Stimulated activated CD4-positive, alpha-beta T cell treated with anti-CD3 and anti-CD28 coated beads, Interleukin-1b, Interleukin-23, amount 100 ng/mL, for 48 hours (primary cell): ENCODE measurements at places on chromosomes 5 and 9.

GRCh38 chr5:52856564-52856963 lies 68.8 kb downstream of the ITGA1 start:
- no peak for DNase-seq

DNA sequence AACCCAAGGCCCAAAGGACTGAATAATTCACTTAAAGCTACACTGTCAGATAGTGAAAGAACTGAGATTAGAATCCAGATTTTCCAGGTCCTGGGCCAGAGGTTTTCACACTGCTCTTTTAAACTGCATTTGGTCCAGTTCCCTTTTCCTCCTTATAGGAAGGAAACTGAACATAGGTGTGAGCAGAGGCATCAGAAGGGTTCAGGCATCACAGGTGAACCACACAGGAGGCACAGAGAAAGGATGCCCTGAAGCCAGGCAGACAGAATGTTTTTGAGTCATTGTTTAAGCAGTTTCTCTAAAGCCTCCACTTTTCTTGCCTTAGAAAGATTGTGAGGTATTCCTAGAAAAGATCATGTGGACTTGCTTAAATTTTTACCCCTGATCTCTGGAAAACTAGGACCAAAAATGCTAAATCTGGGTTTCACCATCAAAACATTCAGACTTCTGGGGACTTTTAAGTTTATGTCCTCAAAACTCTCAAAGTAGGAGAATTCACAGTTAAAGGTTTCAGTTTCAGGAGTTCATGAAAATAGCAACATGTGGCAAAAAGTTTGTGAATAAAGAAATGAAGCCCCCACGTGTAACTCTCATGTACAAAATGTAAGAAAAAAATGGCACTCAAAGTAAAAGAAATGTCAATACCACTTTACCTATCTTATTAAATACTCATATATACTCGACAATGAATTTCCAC lies 386.1 kb downstream of the NTRK2 start:
- DNase-seq = no peak

GRCh38 chr5:144680711-144681110 lies 510.0 kb downstream of the KCTD16 start:
- DNase-seq = no peak

DNA sequence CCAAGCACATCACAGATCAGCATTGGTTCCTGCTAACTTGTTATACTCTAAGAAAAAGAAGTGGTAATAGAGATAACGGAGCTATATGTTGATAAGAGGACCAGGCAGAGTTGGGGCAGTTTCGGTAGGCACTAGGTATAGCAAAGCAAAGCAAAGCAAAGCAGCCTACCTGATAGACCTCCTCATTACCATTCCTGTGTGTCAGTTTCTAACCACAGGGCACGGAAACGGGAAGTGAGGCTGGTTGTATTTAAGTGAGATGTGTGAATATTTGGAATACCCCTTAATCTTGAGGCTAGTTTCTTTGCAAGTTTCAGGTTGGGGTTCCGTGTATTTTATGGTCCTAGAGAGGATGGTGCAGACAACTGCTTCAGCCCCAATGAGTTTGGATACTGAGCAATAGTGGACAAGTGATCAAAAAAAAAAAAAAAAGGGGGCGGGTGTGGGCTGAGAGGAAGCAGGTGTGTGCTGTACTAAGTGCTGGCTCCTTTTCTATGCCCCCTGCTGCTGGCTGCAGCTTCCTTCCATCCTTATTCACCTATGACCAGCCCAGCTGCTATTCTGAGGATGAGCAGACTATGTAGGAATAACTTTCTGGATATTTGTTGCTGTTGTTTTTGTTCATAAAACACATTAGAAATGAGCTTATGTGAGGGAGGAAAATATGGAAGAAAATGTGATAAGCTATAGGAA lies 183.3 kb downstream of the SH3GL2 start:
- no peak for DNase-seq

DNA sequence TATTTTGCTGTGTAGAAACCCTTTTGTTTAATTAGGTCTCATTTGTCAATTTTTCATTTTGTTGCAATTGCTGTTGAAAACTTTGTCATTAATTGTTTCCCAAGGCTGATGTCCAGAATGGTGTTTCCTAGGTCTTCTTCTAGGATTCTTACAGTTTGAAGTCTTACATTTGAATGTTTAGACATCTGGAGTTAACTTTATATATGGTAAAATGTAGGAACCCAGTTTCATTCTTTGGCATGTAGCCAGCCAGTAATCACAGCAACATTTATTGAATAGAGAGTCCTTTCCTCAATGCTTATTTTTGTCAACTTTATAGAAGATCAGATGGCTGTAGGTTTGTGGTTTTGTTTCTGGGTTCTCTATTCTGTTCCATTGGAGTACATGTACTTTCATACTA lies 1290.8 kb upstream of the CDH9 start:
- no peak for DNase-seq

- DNase-seq = no peak
Measured at GRCh38 chr5:71769287-71769686, 50.2 kb downstream of the CARTPT start.

DNA sequence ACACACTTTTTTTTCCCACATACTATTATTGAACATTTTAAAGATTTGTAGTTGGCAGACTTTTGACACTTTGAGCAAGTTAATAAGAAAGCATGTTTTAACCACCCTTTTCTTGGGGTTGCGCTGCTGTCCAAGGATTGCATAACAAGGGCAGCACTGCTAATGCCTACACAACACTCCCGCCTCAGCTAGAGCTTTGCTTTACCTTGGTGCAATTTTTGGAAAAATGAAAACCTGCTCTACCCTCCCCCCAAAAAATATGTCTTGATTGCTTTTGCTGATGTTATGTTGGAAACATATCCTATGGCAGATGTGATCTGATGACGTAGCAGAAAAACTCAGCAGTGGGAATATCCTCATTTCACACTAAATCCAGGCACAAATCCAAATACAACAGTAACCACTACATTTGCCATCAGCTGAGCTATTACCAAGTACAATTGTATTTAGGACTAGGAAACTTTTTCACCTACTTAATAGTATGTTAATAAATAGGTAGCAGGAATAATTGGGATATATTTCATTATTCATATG lies 51.5 kb downstream of the UBE2R2 start:
- DNase-seq = no peak

- no peak for DNase-seq
Measured at GRCh38 chr9:120791161-120791560, 2.1 kb downstream of the FBXW2 start.

DNA sequence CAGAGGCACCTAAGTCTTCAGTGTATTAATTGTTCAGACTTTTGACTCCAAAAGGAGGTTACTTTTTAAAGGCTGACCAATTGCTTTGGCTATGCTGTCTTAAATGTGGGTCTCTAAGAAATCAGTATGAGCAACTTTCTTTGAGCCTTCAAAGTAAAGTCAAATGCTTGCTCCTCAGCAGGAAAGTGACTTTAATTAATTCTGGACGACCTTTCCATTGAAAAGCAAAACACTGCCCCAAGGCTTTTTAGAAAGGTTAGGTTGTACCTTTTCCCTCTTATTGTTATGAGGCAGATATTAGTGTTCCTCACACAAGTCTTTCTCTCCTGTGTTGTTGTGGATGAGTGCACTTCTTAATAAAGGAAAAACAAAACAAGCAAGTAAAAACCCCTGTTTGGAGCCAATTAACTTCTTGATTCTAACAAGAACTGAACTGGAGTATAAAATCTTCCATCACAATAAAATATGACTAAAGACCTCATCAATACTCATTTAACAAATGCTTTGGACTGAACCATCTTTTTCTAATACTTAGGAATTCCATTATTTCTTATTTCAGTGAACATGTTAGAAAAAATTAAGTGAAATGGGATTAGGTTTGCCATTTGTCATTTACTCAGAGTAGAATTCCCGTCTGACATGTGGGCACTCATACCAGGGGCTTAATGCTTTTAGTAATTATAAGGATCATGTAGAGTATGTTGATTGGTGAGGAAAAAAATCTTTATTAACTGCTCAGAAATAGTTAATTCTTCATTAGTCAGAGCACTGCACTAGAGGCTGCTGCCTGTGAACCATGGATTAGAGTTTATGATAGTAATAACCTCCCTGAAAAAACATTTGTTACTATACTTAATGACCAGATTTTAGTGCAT lies 159.1 kb upstream of the ZNF608 start:
- DNase-seq = no peak

- DNase-seq = peak; percentile 17
Measured at GRCh38 chr5:179974946-179975712, 67.4 kb upstream of the TBC1D9B start.

GRCh38 chr5:93569300-93570160 lies 11.5 kb downstream of the NR2F1-AS1 start:
- no peak for DNase-seq

GRCh38 chr5:59709846-59710245 lies 183.7 kb downstream of the PDE4D start:
- DNase-seq = no peak

- no peak for DNase-seq
Measured at GRCh38 chr9:98519641-98520040, 189.1 kb downstream of the GABBR2 start.

DNA sequence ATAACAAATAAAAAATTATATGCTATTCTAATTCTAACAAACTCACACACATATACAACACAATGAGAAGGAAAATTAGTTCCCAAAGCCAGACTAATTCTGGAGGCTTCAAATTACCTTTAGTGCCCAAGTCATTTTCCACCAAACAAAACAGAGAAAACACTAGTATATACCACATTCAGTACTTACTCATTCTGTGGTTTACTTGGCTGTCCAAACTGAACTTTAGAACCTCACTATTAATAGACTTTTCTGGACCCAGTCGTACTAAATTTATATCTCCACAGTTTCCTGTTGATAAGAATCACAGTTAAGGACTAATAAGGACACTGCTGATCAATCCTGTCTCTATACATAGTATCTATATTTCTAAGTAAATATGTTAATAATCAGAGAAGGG lies 66.4 kb downstream of the SETX start:
- DNase-seq = no peak

- DNase-seq = no peak
Measured at GRCh38 chr9:114467226-114467750, 38.0 kb downstream of the WHRN start.

GRCh38 chr9:83620841-83621636 lies 1.9 kb upstream of the IDNK start:
- peak; percentile 20 for DNase-seq

- DNase-seq = no peak
Measured at GRCh38 chr9:34624475-34625185, 4.2 kb downstream of the ARID3C start.

- no peak for DNase-seq
Measured at GRCh38 chr5:92836855-92837755, 743.9 kb downstream of the NR2F1-AS1 start.

GRCh38 chr5:120803282-120803681 lies 339.2 kb downstream of the PRR16 start:
- DNase-seq = no peak

- no peak for DNase-seq
Measured at GRCh38 chr5:100270023-100270771, 265.0 kb upstream of the FAM174A start.

DNA sequence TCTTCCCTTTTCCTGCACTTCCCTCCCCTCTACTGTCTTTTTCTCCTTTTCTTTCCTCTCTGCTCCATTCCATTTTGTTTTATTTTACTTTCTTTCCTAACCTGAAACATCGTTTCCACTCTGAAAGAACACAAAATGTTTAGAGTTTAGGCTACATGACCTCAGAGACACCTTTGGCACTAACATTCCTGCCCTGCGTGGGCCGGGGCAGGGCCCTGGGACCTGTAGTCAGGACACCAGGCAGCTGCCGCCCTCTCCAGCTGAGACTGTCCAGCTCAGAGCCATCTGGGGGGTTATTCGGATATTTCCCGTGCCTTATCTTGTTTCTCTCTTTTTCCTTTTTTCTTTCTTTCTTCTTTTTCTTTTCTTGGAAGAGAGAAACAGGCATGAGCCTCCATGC lies 58.3 kb upstream of the ERCC6L2 start:
- no peak for DNase-seq

GRCh38 chr5:66469684-66470083 lies 126.5 kb upstream of the MAST4 start:
- DNase-seq = no peak

- no peak for DNase-seq
Measured at GRCh38 chr5:72438141-72438540, 69.1 kb downstream of the ZNF366 start.

DNA sequence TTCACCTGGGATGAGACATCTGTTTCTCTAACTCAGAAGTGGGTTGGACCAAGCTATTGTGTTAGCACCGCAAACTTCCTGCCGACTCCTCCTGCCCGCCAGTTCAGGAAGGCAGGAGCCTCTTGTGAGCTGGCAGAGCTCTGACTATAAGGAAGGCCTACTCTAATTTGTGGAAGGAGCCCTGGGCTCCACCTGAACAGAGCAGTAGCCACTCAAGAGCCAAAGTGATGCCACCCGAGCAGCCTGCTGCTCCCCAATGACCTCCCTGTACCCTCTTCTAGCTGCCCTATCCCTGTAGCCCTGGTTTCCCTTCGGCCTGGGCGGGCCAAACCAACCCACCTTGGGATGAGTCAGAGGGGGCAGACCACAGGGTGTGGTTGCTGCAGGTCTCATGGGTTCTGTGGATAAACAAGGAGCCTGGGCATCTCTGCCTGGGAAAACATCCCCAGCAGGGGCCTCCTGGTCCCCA lies 81.6 kb downstream of the PSD2 start:
- DNase-seq = no peak

DNA sequence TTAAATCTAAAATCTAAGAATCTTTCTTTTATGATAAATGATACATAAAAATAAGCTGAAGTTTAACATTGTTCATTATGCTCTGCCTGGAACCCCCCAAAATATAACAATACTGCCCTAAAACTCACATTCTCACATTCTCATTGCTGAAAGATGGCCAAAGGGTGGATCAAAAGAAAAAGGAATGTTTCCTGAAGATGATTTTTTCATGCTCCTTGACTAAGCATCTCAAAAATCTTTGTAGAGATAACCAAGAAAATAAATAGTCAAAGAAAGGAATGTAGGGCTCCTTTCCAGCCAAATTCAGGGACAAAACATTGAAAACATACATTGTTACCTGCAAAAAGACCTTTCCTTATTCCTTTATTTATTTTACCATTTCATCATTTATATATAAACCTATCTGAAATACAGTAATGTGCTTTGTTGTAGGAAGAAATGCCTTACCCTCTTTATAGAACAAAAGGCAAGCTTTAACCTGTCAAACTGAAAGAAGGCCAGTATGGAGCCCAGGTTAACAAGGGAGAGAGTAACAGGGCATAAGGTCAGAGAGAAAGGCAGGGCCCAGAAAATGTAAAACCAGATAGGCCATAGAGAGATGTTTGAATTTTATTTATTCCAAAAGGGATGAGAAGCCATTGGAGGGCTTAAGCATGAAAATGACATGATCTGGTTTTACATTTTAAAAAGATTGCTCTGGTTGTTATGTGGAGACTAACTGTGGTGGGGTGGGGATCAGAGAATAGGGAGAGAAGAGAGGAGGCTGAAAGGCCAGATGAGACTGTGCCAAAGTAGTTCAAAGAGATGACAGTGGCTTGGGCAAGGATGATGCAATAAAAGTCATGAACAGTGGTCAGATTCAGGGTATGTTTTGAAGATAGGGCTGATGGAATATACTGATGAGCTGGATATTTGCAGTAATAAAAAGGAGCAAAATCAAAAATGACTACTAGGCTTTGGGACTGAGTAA lies 37.3 kb upstream of the CDK5RAP2 start:
- no peak for DNase-seq
